ENCODE measurements at places on chromosomes 1 and 21. TPM values are rescaled to one million over a fixed set of nuclear protein-coding genes. Genes with fewer than 3 reads are reported as not detected.

Gene APOBEC4
- polyA plus RNA-seq: not detected

Gene ATAD3B
- 28.0 TPM for polyA plus RNA-seq

Gene ABCG1
- 9.0 TPM for polyA plus RNA-seq

Gene ADAMTS5
- polyA plus RNA-seq: 25.8 TPM

Gene TINAGL1
- polyA plus RNA-seq: 44.3 TPM

Gene CLIC6
- polyA plus RNA-seq: 2.1 TPM

Gene PTAFR
- 2.4 TPM for polyA plus RNA-seq

Gene GIPC2
- 17.2 TPM for polyA plus RNA-seq

Gene TAL1
- 5.5 TPM for polyA plus RNA-seq

Gene GOLT1A
- 3.2 TPM for polyA plus RNA-seq

Data from left renal cortex interstitium (tissue), 4 donors.